Astrocyte (in vitro differentiated cells and primary cell): ENCODE measurements at places on chromosomes 16 and 17.

GRCh38 chr17:37699285-37699973, 45.4 kb downstream of the HNF1B start:
- DNase-seq, result peak; percentile 53

DNA sequence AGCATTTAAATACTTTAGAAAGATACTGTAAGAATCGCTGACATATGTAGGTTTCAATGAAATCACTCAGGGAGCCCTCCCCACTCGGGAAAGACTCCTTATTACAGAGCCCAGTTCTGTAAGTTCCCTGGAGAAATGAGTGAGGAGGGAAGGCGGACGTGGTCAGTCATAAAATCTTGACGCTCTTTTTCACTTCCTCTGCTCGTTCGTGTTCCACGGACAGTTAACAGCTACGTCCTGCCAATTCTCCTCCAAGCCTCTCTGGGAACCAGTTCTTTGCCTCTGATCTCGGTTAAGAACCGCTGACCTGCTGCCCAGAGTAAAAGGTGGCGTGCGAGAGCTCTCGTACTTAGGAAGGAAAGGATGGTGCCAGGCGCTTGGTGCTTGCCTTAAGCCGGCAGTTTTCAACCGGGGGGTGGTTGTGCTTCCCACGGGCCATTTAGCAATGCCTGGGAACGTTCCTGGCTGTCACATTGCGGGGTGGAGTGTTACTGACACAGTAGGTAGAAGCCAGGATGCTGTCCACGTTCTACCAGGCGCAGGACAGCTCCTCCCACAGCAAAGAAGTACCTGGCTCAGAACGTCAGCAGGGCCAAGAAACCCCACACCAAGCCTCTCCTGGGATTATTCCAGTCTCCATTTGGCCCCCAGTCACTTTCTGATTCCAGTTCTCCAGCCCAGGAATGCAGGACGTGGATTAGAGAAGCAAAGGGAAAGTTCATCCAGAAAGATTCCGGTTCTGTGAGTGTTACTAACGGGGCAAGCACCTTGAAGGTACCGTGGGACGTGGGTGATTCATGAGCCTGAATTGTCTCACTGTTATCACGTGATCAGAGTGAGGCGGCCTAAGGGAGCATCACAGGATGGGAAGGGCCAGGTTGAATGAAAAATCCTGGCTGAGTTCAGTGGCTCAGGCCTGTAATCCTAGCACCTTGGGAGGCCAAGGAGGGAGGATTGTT, 87.7 kb downstream of the MRM3 start:
- DNase-seq, result peak; percentile 85

DNA sequence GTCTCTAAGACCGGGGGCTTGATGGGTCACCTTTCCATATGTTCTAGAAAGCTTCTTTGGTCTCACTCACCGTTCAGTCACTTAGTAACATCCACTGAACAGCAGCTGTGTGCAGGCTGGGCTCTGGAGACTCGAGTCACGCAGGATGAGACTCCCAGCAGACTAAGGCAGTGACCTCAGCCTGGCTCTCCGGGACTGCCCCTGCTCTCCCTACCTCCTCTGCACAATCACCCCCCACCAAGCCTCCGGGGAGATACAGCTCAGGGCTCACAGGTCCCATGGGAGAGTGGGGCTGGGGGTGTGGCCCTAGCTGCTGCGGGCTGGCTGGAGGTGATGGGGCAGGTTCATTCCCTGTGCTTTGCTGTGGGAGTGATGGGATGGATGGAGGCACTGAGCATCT, 14.1 kb downstream of the FLYWCH2 start:
- no peak for DNase-seq

GRCh38 chr17:17661134-17661533, 20.1 kb upstream of the RAI1 start:
- DNase-seq, result no peak

DNA sequence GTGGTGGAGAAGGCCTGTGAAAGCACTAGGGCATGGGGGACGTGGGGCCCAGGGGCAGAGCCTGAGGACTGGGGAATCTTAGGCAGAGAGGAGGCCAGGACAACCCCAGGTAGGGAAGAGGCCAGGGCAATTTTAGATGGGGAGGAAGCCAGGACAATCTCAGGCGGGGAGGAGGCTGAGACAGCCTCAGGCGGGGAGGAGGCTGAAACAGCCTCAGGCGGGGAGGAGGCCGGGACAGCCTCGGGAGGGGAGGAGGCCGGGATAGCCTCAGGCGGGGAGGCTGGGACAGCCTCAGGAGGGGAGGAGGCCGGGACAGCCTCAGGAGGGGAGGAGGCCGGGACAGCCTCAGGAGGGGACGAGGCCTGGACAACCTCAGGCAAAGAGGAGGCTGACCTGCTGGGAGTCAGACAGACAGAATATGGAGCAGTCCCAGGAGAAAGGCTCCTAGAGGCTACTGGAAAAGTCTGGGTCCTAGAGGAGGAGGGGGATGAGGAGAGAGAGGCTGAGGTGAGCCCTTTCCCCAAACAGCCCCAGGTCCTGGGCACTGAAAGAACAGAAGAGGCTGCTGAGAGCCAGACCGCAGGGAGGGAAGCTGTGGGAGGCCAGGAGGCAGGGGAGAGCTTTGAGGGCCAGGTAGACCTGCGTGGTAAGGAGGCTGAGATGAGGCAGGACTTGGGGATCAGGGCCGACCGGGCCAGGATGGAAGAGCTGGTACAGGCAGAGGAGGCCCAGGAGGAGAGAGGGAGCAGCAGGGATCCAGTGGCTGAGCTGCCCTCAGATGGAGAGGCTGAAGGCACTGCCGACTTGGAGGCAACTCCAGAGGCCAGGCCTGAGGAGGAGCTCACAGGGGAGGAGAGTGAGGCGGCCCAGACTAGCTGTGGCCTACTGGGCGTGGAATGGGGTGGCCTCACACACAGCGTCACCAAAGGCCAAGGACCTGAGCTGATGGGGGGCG, 1.6 kb downstream of the APOBR start:
- DNase-seq, result no peak

DNA sequence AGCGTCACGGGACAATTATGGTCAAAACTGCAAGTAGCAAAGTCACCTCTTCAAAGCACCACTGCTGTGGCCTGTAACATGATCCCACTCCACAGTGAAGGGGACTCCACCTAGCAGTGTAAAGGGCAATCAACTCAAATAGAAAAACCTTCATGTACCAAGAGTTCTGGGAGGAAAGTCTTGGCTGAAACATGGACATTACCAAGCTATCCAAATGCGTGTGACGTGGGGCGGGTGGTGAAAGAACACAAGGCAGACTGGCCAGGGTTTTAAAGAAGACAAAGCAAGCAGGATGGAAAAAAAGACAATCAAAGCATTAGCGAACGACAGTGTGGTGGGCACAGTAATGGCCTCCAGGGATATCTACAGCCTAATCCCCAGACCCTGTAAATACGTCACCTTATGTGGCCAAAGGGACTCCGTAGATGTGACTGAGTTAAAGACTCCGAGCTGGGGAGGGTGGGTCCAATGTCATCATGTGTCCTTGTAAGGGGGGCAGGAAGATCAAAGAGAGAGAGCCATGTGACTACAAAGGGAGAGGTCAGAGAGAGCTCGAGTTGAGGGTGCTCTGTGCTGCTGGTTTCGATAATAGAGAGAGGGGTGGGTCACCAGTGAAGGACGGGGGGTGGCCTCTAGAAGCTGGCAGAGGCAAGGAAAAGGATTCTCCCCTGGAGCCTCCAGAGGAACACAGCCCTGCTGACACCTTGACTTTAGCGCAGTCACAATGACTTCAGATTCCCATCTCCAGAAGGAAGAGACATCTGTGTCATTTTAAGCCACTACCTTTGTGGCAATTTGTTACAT, 6.0 kb downstream of the HSDL1 start:
- DNase-seq, result peak; percentile 54

GRCh38 chr17:79261355-79262072, 186.9 kb downstream of the ENGASE start:
- DNase-seq, result no peak

- no peak for DNase-seq
Measured at GRCh38 chr17:66981983-66982508, 17.5 kb downstream of the CACNG4 start.

GRCh38 chr17:5468075-5468473, 708 bp downstream of the DHX33 start:
- no peak for DNase-seq

DNA sequence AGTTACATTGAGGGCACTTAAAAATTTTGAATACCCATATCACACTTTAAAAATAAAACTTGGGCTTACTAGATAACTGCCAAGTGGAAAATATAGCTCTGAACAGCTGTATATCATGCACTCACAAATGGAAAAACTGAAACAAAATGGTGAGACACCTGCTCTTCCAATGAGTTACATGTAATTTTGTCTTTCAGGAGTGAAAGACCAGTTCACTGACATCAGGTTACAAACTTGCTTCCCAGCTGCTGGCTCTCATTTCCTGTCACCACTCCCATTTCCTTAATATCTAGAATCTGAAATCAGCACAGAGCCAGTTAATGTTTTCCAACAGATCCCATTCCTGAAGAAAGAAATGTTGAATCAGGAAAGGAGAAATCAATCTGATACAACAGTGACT, 10.8 kb downstream of the CSNK2A2 start:
- peak; percentile 2 for DNase-seq

DNA sequence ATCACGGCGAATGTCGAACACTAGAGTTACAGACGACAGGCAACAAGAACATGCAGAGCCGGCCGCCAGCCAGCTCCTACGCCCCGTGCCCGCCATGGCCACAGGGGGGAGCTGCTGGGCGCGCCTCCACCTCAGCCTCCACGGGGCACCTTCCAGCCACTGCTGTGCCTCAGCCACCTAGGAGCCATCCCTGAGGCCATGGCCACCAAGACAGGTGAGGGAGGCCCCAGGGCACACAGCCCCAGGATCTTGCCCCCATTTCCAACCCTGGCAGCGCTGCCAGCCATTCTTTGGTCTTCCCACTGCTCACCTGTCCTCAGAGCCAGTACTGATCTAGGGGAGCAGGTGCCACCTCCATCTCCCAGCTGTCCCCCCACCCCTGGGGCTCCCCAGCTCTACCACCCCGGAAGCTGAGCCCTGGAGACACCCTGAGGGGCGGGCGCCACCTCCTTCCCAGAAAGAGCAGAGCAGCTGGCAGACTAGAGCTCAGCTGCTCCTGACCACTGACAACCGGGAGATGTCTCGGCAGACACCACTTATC, 11.8 kb downstream of the GNPTG start:
- no peak for DNase-seq

DNA sequence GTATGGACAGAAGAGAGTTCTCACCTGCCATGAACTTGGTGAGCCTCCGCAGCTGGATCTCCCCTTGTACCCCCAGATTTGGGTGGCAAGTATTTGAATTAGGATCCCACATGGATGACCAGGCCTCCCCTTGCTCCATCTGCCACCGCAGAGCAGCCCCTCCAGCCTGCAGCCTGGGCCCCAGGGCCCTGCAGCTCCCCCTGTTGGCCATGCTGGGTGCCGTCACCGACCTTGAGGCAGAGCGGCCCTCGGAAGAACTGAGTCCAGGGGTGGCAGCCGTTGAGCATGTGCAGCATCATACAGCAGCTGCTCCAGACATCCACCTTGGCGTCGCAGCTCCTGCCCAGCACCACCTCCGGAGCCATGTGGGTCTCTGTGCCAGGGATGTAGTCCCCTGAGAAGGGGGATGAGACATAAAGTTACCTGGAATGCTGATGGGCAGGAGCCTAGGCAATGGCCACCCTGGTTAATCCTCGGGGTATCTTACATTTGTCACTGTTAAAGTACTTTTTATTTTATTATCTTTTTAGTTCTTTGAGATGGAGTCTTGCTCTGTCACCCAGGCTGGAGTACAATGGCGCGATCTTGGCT, 9.0 kb upstream of the SPATA32 start:
- no peak for DNase-seq

DNA sequence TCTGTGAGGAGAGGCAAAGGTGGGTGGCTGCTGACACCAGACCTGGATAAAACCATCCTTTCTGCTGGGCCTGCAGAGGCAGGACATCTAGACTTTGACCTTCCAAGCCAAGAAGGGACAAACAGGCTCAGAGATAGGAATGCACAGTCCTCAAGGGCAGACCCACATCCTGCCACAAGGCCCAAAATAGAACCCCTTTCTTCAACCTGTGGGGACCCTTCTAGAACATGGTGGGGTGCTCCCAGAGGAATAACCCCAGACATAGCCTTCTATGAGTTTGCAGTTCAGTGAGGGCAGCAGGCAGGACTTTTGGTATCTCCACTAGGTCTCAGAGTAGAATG, 3.8 kb upstream of the CBFB start:
- no peak for DNase-seq

DNA sequence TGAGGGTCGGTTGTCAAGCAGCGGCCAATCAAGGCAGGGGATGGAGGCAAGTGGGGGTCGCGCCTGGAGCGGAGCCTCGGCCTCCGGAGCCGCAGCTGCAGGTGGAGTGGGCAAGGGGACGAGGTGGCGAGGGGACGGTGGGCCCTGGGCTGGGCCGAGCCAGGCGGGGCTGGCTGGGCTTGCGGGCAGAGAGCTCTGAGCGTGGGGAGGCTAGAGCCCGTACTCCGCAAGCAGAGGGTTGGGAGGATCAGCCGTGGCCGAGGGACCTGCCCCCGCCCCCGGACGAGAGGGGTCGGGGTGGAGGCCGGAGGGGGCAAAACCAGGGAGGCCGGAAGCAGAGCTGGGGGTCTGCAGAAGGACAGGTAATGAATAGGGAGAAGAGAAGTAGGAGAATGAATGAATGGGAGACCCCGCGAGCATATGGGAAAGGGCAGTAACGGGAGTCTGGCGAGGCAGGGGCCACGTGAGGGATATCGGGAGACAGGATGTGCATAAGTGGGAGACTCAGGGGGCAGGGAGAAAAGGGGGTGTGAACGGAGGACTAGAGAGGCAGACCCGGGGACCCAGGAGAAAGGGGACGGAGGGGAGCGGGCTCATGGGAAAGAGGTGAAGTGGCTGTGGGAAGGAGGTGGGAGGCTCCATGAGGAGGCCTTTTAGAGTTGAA, at the start of gene KATNB1:
Gene KATNB1, plus strand, starts transcription at position 16 of the 664 bp plus-strand sequence. CDS start 1,474 bp downstream, outside the sequence.
- peak; percentile 7 for DNase-seq

DNA sequence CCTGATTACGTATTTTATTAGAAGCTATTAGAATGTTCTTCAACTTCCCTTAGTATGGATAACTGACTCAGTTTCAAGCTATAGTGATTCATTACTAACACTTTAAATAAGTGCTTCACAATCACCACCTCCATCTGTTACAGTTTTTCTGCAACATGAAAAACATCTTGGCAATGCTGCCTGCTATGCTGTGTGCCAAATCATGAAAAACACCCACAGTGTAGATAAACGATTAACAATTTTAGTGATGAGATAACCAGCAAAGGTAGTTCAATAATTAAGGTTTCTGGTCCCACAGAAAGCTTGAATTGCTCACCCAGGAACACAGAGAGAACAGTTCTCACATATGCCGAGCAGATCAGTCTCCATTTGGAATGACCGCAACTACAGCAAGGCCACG, 51.4 kb upstream of the SLC25A19 start:
- DNase-seq, result peak; percentile 49
